Cerebellum (tissue), 4 donors: ENCODE measurements at places on chromosomes 11 and 22. TPM values are rescaled to one million over a fixed set of nuclear protein-coding genes. Genes with fewer than 3 reads are reported as not detected.

- DNase-seq, result no peak
Measured at GRCh38 chr11:94664346-94664745, 97.2 kb downstream of the PIWIL4 start.

DNA sequence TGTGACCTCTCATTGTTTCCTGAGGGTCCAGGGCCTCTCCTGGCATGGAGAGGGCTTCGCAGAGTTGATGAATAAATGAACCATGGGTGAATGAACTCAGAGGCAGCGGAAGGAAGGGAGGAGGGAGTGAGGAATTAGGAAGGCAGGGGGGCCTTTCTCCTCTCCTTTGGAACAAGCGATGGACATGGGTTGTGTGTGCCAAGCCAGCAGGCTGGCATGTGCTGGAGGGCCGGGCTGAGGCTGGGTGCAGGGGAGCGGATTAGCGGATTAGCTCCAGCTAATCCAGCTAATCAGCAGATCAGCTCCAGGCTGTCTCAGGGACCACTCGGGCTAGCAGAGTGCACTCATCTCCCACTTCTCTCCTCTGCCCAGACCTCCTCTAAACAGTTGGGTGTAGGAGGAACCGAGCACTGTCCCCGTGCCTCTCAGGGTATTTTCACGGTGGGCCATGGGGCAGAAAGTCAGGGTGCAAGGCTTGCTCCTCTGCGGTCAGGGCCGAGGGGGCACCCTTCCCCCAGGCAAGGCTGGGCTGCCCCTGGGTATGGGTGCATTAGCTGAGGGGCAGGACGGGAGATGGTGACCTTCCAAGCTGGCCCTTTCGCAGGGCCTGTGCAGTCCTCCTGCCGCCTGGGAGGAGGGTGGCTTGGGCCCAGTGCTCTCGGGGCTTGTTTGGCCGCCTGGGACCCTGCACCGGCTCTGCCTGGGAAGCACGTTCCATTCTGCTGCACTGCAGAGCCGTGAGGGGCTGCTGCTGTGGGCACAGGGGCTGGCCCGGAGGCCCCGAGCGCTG lies 120.3 kb upstream of the B3GAT1 start:
- DNase-seq, result no peak

GRCh38 chr11:15471895-15472799 lies 357.4 kb downstream of the INSC start:
- no peak for DNase-seq

- peak; percentile 21 for DNase-seq
Measured at GRCh38 chr11:108654994-108655631, 9.8 kb upstream of the DDX10 start.

DNA sequence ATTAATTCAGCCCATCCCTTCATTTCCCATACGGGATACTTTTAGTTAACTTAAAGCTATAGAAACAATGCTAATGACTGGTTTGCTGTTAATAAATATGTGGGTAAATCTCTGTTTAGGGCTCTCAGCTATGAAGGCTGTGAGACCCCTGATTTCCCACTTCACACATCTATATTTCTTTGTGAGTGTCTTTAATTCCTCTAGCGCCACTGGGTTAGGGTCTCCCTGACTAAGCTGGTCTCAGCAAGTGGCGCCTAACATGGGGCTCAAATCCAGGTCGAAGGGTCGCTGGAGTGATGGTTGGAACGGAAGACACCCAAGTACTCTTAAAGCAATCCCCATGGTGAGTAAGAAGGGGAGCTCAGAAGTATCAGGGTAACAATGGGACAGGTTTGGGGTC lies 14.4 kb upstream of the OOSP1 start:
- no peak for DNase-seq

DNA sequence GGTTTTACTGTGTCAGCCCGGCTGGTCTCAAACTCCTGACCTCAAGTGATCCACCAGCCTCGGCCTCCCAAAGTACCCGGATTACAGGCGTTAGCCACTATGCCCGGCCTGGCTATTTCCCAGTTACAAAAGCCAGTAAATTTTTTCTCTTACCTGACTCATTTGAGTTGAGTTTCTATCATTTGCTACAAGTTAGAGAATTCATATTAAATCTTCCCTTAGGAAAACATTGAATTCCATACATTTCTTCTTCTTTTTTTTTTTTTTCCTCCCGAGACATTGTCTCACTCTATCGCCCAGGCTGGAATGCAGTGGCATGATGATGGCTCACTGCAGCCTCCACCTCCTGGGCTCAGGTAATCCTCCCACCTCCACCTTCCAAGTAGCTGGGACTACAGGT lies 26.0 kb downstream of the CHEK2 start:
- DNase-seq, result no peak

The SMTNL1 gene
- total RNA-seq, result not detected

GRCh38 chr11:1082346-1082727 lies 7.7 kb downstream of the MUC2 start:
- DNase-seq, result no peak

DNA sequence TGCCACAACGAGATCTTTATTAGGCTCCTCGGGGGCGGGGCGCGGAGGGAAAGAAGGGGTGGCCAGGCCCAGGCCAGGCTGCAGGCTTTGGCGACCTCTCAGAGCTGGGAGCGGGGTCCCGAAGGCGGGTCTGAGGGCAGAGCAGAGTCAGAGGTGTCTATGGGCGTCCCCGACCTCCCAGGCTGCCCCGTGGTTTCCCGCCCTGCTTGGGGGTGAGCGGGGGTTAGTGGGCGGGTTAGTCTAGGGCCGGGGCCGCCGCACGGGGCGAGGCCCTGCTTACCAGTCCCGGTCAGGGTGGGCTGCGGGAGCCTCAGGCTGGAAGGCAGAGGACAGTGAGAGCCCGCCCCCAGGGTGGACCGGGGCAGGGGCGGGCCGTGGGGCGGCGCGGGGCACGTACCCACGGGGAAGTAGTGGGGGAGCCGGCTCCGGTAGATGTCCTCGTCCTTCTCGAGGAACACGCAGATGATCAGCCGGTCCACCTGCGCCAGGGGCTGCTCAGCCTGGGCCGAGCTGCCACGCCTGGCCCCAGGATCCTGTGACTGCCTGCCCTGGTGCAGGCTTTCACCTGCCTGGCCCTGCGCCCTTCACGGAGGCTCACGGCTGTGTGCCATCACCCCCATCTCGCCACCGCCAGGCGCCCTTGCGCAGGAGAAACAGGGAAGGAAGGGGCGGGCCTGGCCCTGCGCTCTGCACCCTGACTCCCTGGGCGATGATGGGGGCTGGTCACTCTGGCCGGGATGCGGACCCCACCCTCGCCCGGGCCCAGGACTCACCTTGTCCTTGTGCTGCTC lies 12.5 kb downstream of the OTUB1 start:
- DNase-seq, result no peak

DNA sequence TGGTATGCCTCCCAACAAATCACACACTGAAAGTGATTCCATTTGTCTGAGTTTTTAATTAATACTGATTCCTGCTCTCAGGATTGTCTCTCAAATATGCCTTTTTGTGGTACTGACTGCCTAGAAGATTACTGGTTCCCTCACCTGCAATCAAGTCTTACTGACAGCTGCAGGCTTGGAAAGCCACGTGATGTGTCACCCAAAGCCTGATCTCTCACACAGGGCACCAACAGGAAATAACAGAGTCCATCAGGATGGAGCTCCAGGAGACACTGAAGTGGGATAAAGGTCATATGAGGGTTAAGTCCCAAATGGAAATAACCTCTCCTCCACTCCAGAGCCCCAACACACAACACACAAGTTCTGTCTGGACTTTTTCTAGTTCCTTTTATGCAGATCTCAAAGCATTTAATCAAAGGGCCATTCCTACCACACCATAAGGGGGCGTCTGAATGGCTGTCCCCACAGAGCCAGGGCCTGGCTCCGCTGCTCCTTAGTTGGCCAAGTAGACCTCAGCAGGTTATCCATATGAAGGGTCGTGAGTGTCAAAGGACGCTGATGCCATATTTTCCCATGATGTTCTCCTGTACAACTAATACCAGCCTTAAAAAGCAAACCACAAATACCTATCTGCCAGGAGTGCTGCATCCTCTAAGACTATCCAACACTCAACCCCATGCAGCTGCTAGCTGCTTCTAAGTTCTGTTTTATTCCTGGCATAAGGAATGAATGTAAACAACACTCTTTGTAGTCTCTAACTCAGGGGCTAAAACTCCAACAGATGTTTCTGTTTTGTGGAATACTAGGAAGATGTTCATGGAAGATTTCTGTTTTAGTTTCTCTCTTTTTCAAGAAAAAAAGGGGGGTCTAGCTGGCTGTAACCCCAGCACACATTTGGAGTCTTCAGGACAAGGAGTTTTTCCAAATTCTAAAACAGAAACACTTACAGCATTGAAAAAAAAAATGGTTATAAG lies 13.0 kb downstream of the SCUBE2 start:
- DNase-seq, result no peak

DNA sequence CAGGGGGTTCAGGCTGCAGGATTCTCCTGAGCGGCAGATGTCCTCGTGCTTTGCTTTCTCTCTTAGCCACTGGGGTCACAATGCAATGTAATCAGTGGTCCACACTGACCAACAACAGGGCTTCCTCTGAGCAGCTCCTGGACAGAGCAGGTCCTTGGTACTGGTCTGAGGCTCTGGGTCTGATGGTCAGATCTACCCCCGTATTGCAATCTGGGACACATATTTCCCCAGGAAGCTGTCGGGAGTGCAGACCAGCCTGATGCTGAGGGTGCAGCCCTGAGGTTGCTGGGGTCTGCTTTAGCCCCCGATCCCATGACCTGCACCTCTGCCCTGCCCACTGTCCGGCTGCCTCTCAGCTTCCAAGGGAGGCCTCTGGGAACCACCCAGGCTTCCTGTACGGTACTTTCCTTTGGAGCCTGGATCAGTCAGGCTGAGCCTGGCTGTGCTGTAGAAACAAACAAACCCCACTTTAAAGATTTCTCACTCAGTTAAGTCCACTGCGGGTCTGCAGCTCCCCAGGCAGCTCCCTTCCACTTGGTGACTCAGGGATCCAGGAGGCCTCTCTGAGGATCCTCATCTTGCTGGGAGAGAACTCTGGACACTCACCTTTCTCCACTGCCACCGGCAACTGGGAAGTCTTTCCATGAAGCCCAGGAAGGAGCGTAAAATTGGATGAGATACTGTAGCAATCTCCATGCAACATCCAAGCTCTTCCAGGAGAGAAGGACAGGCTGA lies 1046.6 kb downstream of the TBC1D22A start:
- DNase-seq, result no peak

The RIMBP3C gene
- 0.64 TPM for total RNA-seq

DNA sequence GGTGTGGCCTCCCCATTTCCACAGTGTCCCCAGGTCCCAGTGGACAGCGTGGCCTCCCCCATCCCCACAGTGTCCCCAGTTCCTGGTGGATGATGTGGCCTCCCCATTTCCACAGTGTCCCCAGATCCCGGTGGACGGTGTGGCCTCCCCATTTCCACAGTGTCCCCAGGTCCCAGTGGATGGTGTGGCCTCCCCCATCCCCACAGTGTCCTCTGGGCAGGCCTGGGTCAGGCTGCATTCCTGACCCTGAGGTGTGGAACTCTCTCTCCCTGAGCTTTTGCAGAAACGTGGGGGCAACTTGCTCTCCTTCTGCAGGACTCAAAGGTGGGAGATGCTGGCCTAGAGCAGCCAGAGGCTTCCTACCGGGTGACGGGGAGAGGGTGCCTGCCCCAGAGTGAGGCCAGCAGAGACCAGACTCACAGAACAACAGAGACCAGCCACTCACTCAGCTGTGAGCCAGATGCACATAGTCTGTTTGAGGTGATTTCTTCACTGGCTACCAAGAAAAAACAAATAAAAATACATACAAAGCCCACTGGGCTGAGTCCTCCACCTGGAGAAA lies 85.8 kb upstream of the FGF3 start:
- no peak for DNase-seq

- peak; percentile 96 for DNase-seq
Measured at GRCh38 chr11:64643256-64643881, 52.3 kb downstream of the SLC22A12 start.

DNA sequence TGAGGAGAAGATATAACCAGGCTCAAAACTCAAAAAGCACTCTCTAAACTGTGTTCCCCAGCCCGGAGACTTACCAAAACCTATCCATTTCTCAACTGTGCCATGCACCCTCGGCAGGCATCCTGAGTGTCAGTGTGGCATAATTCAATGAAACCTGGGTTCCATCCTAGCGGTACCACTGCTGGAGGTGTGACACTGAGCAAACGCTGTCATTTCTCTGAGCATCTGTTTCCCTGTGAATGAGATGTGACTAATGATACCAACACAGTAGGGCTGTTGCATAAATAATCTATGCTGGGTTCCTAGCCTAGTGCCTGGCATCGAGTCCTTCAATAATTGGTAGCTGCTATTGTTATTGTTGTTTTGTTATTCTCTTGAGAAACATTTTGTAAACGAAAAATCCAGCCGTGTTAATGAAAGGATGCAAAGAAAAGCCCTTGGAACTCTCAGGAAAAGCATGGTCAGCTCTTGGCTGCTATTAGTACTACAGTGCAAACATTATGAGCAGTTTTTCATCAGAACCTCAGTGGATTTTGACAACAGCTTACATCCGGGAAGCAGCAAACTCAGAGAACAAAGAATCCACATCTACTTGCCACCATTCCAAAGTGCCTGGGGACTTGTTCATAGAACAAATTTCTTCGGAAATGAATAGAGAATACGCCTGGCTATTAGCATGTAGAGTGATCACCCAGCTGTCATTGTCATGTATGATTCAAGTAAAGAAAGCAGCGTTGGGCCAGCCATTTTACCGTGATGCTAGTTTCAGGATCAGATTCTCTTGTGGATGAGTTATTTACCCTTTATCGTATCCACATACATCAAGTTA lies 53.7 kb downstream of the TECTA start:
- no peak for DNase-seq

GRCh38 chr11:73186886-73187285 lies 31.2 kb upstream of the P2RY2 start:
- no peak for DNase-seq

The TNNI2 gene
- not detected for total RNA-seq

DNA sequence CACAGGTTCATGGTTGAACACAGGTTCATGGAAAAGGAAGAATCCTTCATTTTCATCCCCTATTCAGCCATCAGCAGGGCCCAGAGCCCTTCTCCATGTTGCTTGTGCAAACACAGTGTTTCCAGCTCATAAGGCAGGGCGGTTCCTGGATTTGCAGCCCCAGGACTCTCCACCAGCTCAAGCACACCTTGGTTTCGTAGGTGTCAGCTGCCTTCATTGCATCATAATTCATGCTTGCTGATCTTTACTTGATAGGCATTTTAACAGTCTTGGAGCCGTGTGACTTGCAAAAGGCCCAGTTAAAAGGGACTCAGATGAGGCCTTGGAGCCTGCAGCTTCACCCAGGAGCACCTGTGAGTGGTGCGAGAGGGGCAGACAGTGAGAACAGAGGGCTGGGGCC lies 318.1 kb upstream of the B3GAT1 start:
- DNase-seq, result no peak

The PHOX2A gene
- total RNA-seq, result not detected

The C11orf42 gene
- total RNA-seq, result not detected

The TSPAN18 gene
- 31.9 TPM for total RNA-seq

GRCh38 chr11:117986981-117987574 lies 884 bp downstream of the IL10RA start:
- DNase-seq, result no peak

- DNase-seq, result no peak
Measured at GRCh38 chr22:17769716-17770082, 4.6 kb downstream of the BID start.

The CHST1 gene
- total RNA-seq, result 9.8 TPM
